GM12891 (cell line): ENCODE measurements at places on chromosomes 5 and 9.

- peak; percentile 90 for DNase-seq
Measured at GRCh38 chr9:131349881-131350563, 43.9 kb upstream of the PRRC2B start.

- no peak for DNase-seq
Measured at GRCh38 chr5:176954050-176954449, 52.5 kb downstream of the UIMC1 start.

- DNase-seq: no peak
Measured at GRCh38 chr5:55141945-55142690, 17.9 kb upstream of the GPX8 start.

- DNase-seq: no peak
Measured at GRCh38 chr9:131273856-131274673, 2.2 kb downstream of the FAM78A start.

- DNase-seq: peak; percentile 13
Measured at GRCh38 chr5:180645274-180646204, 3.9 kb downstream of the FLT4 start.

GRCh38 chr5:125574491-125575044 lies 828.1 kb upstream of the ZNF608 start:
- DNase-seq: no peak

DNA sequence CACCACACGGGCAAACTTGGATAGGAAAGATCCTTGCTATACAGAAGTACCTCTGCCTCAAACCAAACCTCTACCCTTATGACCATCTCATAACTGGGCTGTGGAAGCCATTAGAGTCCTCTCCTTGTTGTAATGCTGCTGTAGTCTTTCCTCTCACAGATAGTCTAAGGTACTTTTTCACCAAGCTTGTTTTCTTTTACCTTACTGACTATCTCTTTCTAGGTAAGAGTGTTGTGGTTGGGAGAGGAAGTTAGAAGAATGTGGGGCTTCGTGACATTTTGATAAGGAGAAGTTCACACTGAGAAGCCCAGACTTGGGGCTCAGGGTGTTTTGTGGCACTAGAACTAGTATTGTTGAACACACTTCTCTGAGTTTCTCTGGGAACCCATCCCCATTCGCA lies 8.9 kb downstream of the CFAP95 start:
- DNase-seq: no peak

GRCh38 chr5:118126159-118126558 lies 862.2 kb downstream of the DTWD2 start:
- DNase-seq: no peak

- DNase-seq: no peak
Measured at GRCh38 chr5:180558232-180558631, 33.1 kb downstream of the SCGB3A1 start.

DNA sequence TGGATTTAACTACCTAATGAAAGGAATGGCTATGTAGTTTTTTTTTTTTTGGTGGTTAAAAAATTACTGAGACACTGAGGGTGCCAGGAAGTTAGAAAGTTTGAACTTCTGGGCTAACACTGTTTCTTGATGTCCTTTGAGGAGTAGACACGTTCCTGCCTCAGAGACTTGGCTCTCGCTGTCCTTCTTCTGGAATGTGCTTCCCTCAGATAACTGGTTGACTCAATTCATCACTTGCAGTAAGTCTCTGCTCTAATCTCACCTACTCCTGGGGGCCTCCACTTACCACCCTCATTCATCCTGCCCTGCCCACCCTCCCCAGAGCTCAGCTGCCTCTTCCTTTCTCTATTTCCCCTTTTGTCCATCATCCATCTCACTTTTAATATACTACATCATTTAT lies 167.0 kb downstream of the YTHDC2 start:
- DNase-seq: no peak

DNA sequence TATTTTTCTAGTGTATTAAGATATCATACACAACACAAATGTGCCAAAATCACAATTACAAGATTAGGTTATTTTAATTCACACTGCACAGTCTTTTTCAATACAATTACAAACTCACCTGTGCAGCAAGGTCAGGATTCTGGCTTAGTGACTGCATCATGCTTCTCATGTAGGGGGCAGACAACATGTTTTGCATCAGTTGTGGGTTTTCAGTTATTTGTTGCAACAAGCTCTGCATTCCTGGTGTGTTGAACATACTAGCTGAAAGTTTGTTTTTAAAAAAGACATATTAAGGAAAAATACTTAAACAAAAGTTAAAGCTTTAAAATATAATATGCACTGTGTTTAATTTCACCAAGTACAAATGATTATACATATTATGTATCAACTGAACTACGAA lies 38.7 kb downstream of the UBQLN1 start:
- DNase-seq: no peak

- no peak for DNase-seq
Measured at GRCh38 chr9:3035579-3036332, 191.9 kb upstream of the PUM3 start.

DNA sequence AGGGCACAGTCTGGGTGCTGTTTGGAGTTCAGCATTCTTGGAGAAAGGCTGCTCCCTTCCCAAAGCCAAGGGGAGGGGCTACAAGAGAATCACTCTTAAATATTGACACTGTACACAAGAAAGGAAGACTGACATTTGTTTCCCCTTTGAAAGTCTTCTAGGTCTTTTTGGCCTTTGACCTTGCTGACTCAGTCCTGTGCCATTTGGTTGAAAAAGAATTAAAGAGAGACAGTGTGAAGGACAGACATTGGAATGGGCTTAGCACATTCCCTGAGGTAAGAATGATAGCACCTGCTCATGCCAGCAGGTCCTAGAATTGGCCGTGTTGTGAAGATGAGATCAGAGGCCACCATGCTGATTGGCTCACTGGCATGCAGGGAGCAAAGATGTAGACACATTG lies 271.4 kb upstream of the ZNF608 start:
- DNase-seq: no peak

DNA sequence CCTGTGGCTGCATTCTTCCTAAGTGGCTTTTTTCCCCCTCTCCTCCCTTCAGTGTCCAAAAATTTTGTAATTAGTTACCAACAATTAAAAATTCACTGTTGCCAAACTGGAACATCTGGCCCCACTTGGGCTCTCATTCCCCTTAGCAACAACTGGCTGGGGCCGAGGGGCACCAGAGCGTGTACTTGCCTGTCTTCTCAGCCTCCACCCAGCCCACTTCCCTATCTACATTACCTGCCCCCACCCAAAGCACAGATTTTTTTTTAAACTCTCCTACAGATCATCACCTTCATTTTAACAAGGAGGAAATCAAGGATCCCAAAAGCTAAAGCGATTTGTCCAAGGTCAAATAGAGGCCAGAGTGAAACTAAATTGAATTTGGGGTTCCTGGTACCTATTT lies 278.8 kb downstream of the EBF1 start:
- DNase-seq: no peak

- DNase-seq: no peak
Measured at GRCh38 chr9:72656021-72656420, 134.6 kb downstream of the TMC1 start.

GRCh38 chr9:115191667-115192066 lies 73.7 kb upstream of the TNC start:
- no peak for DNase-seq

DNA sequence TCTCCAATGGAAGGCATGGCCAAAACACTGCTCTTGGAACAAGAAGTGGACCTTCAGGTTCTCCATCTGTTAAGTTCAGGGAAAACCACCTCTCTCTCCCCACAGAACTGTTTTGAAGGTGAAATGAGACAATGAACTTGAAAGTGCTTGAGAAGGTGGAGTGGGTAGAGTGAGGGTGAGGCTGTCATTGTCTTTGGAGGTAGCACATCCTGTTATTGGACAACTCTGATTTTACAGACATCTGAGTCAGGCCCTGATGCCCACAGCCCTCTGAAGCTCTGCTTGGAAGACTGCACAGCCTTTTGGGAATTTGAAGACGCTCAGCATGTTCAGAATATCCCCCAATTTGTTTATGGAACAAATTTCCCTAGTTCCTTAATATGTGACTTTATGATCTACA lies 27.6 kb upstream of the TEX48 start:
- DNase-seq: no peak

GRCh38 chr9:94110821-94111252 lies 26.6 kb downstream of the PTPDC1 start:
- no peak for DNase-seq

GRCh38 chr5:78540335-78541085 lies 108.1 kb downstream of the LHFPL2 start:
- DNase-seq: no peak

- no peak for DNase-seq
Measured at GRCh38 chr5:172666251-172666650, 25.2 kb downstream of the NEURL1B start.

GRCh38 chr5:111829701-111830100 lies 72.7 kb upstream of the NREP start:
- DNase-seq: no peak

DNA sequence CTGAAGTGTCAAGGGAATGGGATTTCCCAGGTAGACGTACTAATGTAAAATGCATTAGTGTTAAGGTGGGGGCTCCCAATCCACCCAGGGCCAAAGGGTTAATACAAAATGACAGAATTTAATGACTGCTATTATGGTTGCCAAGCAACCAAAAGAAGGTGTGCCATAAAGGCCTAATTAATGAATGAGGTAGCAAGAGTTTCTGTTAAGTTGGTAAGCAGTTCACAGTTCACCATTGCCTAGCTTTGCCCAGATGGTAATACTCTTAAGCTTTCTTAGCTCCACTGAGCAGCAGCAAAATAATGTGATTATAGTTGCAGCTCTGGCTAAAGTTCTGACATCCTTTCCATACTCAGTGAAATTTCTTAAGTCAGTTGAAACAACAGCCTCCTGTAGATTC lies 211.7 kb downstream of the DENND1A start:
- no peak for DNase-seq

DNA sequence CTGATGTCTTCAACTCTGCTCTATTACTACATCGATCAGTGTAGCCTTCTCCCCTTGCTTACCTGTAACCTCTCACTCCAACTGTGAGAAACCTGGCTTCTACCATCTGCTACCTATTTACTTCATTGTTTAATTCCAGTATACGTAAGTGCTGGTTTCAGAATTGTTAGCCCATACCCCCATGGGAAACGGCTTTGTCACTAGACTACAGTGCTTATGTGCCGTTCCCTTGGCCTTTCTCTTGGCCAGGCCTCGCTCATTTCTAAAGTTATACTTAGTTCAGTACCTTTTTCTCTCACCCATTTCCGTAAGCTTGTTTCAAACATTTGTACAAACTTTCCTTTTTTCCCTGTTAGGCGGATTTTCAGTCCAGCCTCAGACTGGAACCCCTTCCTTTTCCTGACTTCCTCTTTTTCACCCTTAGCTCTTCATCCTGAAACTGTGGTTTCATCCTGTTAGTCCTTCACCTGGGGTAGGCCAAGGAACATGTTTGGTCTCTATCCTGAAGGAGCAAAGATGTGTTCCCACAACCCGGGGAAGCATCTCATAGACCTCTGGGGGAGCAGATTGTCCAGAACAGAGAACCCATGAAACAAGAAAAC lies 21.7 kb downstream of the ALG2 start:
- no peak for DNase-seq

DNA sequence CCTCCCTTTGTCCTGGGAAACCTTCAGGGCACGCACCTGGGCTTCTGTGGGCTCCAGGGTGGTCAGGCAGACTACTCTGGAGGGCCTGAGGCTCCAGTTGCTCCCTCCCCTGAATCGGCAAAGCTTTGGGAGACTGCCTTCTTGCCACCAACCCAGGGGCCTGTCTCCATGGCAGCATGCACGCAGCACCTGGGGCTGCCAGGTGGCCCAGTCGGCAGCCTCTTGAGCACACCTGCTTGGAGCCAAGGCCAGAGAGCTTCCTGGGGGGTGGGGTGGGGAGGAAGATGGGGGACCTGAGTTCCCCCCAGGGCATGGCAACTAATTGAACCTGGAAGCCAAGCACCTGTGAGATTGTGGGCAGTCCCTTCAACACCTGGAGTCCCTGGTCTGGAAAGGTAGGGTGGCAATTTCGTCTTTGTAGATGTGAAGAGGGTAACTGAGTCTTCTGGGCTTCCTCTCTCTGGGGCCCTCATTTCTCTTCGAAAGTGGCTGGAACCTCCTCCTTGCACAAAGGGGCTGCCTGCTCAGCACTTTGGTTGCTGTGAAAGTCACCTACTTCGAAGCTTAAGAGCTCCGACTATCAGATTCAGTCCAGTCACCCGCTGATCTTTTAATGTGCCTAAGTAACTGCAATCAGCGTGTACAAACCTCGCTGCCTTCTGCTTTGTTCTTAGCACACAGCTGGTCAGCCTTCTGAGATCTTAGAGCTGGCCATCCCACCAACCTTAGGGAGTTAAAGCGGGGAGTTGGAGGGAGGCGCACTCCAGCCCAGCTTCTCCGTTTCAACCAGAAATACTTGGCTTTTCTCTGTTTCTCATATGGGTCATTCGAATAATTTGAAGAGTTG lies 4.0 kb downstream of the RNF183 start:
- DNase-seq: no peak

GRCh38 chr5:133995883-133996563 lies 8.8 kb downstream of the VDAC1 start:
- DNase-seq: no peak

DNA sequence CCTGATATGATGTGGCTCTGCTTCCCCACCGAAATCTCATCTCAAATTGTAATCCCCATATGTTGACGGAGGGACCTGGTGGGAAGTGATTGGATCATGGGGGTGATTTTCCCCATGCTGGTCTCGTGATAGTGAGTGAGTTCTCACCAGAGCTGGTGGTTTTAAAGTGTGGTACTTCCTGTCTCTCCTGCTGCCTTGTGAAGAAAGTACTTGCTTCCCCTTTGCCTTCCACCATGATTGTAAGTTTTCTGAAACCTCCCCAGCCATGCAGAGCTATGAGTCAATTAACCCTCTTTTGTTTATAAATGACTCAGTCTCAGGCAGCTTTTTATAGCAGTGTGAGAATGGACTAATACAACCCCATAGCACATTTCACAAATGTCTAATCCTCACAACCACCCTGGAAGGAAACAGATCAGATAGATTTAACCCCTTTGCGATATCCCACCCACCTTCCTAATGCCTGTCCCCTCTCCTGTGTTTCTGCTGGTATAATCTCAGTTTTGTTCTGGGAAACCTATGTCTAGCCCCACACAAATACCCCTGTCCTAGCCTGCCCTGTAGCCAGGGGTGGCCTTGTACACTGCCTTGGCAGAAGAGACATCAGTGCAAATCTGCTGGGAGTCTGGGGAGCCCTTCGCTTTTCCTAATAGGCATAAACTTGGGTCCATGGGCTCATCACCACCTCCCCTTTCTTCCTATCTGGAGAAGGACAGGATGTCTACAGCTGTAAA lies 157.0 kb upstream of the RAI14 start:
- no peak for DNase-seq

- no peak for DNase-seq
Measured at GRCh38 chr5:33903118-33903517, 11.3 kb upstream of the ADAMTS12 start.

DNA sequence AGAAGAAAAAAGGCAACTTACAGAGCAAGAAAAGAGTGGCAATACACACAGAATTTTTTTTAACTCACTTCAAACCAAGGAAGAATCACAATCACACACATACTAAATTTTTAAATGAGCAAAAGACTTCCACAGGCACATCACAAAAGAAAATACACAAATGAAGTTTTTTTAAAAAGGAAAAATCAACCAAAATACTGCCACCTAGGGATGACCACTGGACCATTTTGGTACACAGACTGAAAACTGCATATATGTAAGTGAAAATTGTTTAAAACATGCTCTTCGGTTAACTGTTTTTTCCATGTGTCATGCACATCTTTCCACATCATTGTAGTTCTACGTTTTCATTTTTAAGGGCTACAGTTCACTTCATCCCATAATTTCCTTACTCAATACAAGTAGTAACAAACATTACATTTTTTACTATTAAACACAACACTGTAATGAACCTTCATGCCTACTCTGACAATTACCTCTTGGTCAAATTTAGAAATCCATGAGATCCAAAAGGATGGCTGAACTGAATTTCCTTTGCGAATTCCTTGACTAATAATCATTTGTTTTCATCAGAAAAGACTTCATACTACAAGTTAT lies 79.0 kb downstream of the FBXW11 start:
- DNase-seq: no peak
